WTC11 (cell line): ENCODE measurements at places on chromosomes 2 and 18.

DNA sequence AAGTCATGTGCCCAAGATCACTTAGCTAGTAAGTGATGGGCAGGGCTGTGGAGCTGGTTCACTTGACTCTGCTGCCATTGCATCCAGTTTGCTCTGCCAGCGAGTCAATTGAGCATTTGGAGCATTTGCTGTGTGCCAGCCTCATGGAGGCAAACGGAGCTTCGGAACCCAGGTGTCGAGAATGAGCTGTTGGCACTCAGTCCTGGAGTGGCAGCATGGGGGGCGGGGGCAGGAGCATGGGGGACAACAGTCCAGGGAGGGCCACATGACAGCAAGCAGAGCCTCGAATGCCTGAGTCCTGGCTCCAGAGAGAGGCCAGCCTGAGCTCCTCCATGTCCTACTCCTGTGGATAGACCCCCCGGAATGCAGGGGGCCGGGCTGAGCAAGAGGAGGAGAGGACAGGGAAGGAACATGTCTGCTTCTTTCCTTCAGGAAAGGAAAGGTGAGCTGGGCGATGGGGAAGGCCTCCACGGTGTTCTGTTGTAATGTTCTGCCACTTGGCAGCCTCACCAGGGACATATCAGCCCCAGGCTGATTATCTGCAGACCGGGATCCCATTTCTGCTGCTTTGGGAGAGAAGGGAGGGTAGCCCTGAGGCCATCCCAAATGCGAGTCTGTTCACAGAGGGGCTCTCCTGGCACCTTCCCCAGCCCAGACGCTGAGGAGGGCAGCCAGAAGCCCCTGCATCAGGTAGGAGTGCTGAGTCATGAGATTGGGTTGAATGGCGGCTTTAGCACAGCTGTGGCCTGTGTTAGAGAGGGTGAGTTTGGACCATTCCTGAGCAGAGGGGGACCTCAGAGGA, 59.6 kb downstream of the HPCAL1 start:
- DNase-seq = no peak

DNA sequence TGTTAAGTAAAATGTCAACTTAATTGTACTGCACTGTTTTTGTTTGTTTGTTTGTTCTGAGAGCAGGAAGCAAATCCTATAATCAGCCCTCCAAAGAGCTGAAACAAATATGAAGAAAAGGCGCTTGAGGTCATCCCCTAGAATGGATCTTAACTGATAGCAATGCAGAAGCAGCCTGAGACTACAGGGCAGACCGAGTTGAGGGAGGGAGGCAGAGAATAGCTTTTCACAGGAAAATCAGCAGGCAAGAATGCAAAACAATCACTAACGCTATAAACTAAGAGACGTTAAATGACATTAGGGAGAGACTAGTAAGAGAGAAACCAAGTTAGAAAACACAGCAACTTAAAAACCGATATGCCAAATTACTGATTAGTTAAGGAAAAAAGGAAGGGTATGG, 37.2 kb downstream of the GALNT1 start:
- DNase-seq = no peak

DNA sequence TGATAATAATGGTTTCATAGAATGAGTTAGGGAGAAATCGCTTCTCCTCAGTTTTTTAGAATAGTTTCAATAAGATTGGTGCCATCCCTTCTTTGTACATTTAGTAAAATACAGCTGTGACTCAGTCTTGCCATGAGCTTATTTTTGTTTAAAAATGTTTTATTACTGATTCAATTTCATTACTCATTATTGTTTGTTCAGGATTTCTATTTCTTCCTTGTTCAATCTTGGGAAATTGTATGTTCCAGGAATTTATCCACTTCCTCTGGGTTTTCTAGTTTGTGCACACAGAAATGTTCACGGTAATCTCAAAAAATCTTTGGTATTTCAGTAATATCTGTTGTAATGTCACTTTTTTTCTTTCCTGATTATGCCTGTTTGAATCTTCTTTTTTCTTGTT, 371.5 kb upstream of the SETBP1 start:
- DNase-seq = no peak

DNA sequence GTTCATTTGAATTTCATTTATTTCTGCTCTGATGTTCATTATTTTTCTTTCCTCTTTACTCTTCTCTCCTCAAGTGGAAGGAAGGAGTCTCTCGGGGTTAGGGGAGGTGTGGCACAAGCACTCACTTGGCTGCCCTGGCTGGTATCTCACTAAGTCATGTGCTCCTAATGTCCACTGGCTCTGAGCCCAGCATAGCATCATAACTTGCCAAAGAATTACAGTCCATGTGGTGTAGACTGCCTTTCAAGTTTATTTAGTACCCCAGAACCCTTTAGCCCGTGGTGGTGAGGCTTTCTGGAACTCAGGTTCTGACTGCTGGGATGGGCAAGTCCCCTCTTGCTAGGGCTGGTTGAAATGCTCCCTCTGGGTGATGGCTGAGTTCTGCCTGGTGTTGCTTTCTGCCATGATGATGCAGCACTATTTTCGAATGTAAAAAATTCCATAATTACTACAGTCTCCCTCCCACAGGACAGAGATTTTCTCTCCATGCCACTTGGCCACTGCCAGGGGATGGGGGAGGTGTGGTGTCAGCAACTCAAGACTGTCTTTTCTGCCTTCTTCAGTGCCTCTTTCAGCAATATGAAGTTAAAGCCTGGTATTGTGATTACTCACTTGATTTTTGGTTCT, 22.2 kb downstream of the SPAG16 start:
- no peak for DNase-seq

- no peak for DNase-seq
These were observed 17.9 kb downstream of the LPIN1 start for GRCh38 chr2:11764359-11764758.

GRCh38 chr2:102171946-102172345, 14.9 kb upstream of the IL1RL2 start:
- no peak for DNase-seq

DNA sequence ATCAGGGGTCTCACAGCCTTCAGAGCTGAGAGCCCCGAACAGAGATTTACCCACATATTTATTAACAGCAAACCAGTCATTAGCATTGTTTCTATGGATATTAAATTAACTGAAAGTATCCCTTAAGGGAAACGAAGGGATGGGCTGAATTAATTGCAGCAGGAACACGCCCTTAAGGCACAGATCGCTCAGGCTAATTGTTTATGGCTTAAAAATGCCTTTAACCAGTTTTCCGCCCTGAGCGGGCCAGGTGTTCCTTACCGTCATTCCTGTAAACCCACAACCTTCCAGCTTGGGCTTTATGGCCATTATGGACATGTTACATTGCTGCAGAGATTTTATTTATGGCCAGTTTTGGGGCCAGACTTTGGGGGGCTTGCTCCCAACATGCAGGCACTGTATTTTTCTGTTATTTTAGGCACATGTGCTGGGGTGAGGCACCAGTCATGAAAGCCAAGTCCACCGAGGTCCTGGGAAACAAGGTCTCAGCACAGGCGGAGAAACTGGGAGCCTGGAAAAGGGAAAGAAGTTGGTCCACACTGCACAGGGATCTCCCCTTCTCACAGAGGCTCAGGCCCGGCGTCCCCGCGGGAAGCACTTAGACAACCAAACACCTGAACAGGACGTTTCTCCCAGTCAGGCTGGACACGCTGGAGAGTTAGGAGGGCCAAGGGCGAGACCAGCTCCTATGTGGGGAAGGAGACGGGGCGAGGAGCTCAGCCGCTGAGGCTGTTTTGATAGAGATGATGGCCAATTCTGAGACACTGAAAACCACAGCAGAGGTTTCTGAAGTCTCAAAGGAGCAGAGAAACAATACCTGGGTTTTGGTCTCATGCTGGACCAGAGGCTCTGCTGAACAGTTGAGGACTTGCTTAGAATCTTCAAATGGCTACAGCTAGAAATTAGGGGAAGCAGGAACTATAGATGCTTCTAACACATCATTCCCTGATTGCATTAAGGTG, 86.7 kb downstream of the TMEM18 start:
- no peak for DNase-seq

DNA sequence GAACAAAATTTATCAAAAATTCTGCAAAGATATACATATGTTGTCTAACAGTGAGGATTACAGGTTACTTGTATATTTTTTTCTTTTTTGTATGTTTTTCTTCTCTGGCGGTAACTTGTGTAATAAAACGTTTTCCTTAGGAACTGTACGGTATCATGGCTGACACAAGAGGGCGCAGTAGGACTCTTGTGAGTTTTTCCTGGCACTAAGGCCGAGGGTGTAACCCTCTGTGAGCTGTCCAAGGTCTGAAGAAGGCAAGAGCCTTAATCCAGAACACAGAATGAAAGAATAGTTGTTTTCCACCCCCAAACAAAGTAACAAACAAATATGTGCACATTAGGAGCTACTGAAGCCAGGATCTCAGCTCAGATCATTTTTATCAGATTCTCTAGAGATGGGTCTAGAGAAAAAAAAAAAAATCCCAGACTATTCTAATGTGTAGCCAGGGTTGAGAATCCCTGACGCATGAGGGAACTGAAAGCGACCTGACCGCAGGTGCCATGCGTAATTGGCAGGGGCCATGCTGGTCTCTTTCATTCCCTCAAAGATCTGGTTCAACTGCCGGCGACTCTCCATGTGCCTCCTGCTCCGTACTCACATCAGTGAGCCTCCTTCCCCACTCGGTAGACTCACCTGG, 27.0 kb downstream of the TMEM200C start:
- DNase-seq = peak; percentile 79

DNA sequence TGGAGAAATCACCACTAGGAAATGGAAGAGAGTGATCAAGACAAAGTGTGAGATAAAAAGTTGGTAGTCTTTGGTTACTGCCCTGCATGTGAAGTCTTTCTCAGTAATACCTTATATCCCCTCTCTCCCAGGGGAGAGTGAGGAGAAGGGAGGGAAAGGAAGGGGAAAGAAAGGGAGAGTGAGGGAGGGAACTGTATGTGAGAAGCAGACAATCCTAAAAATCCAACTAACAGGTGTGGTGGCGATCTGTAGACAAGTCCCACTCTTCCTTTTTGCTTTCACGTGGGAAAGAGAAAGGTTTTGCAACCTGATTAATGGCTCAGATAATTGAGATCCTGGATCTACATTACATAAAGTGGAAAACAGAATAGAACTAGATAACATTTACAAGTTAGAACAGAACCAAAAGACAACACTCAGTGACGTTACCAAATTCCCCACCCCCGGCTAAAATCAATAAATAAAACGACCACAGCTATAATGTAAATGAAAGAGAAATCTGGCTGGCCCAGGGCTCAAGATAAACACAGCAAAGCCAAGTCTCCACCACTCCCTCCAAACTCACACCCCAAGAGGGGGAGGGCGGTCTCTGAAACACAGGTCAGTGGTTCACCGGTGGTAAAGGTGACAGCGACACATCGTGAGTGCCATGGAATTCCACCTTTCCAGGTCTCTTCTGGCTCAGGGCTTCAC, 10.0 kb upstream of the APCDD1 start:
- no peak for DNase-seq

DNA sequence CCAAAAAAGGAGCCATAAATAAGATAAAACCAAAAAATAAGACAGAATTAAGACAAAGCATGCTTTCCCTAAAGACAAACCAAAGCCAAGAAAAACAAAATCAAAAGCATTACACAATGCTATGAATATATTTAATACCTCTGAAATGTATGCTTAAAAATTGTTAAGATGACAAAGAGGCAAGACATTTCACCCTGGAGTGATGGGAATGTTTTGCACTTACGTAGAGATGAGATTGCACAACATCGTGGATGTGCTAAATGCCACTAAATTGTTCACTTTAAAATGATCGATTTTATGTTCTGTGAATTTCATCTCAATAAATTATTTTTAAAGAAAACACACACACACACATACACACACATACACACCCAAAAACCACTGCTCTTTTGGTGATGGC, 386.6 kb upstream of the KLHL29 start:
- DNase-seq = no peak

- DNase-seq = no peak
These were observed 16.4 kb downstream of the TCF23 start for GRCh38 chr2:27164960-27165763.

DNA sequence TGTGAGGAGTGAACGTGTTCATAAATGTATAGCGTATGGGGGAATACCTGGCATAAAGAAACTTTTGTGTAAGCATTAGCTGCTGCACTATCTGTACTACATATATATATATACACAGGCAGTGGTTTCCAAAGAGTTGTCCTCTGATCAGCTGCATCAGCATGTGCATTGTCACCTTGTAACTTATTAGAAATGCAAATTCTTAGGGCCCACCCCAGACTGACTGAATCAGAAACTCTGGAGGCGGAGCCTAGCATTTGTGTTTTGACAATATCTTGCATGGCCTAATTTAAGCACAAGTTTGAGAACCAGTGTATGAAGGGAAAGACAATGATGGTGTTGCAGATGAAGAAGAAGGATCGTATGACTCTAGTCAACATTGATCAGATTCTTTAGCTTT, 299.5 kb downstream of the CCDC102B start:
- DNase-seq = no peak

GRCh38 chr2:65661980-65662653, 229.7 kb upstream of the SPRED2 start:
- DNase-seq = no peak

DNA sequence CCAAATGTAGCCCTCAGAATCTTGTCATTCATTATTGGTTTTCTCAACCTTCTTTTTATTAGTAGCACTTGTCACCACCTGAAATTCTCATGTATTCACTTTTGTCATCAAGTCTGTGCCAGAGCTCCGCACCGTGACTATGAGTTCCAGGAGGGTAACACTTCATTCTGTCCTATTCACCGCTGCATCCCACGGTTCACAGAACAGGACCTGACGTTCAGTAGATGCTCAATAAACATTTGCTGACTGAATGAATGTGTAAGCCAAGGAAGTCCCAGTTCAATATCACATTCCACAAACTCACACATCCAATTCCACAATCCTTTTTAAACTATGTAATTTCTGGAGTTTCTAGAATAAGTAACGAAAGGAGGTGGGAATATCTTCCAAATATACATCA, 65.5 kb downstream of the MOGAT1 start:
- no peak for DNase-seq

DNA sequence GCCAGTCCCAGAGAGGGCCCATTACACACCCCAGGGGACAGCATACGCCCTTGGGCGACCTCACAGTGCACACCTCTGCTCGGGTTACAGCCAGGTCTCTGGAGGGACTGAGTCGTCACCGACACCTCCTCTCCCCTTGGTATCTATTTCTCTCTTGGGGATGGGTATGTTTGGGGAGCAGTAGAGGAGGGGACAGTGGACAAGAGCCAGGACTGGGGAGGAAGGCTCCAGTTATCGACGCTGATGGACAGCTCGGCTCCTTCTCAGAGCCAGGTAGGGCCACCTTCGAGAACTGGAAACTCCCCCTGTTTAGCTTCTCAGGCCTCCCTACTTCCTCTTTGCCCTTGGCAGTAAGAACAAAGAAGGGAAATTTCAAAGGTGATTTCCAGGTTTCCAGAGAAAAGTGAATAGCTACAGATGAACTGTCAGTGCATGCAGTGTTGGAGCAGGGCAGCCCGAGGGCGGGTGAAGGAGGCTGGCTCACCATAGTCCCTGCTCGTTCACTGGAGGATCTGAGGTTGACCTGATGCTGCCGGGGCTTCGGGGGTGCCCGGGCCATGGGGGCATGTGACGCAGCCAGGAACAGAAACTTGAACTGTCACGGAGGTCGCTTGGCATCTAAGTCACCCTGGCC, 4.4 kb upstream of the SEMA4C start:
- DNase-seq = no peak

GRCh38 chr2:74502720-74503505, 3.5 kb upstream of the LBX2 start:
- DNase-seq = peak; percentile 63

- no peak for DNase-seq
These were observed 36.5 kb downstream of the ZNF385B start for GRCh38 chr2:179824961-179825360.

- DNase-seq = peak; percentile 76
These were observed 10.3 kb upstream of the FZD7 start for GRCh38 chr2:202023198-202023903.

- no peak for DNase-seq
These were observed 134.8 kb downstream of the GCA start for GRCh38 chr2:162478721-162479129.
